NCI-H1436 treated with DMSO at 0.1 percent for 48 hours (cell line): ENCODE measurements at places on chromosomes 3 and 15.

GRCh38 chr3:29695643-29696198 lies 414.9 kb downstream of the RBMS3 start:
- no peak for DNase-seq

GRCh38 chr3:113495035-113495434 lies 19.9 kb downstream of the SPICE1 start:
- no peak for DNase-seq

- no peak for DNase-seq
Observed at GRCh38 chr15:96595951-96596350, 265.5 kb downstream of the NR2F2 start.

DNA sequence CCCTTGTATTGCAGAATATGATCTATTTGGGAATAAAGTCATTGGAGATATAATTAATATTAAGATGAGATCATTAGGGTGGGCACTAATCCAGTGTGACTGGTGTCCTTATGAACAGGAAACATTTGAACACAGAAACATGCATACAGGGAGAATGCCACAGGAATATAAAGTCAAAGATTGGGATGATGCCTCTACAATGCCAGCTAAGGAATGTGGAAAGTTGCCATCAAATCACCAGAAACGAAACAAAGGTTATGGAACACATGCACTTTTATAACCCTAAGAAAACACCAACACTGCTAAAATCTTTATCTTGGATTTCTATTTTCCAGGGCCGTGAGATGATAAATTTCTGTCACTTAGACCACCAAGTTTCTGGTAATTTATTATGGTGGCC lies 442.4 kb upstream of the BCHE start:
- no peak for DNase-seq

GRCh38 chr3:58321791-58322190 lies 10.9 kb upstream of the PXK start:
- DNase-seq = no peak
